Skeletal muscle cell (primary cell): ENCODE measurements at places on chromosomes 3 and 15.

GRCh38 chr3:74605437-74605836 lies 9.0 kb downstream of the CNTN3 start:
- DNase-seq = no peak

GRCh38 chr3:112346491-112347122 lies 13.7 kb downstream of the CD200 start:
- no peak for DNase-seq

GRCh38 chr3:23600167-23600871 lies 205.4 kb upstream of the UBE2E1 start:
- DNase-seq = peak; percentile 69

DNA sequence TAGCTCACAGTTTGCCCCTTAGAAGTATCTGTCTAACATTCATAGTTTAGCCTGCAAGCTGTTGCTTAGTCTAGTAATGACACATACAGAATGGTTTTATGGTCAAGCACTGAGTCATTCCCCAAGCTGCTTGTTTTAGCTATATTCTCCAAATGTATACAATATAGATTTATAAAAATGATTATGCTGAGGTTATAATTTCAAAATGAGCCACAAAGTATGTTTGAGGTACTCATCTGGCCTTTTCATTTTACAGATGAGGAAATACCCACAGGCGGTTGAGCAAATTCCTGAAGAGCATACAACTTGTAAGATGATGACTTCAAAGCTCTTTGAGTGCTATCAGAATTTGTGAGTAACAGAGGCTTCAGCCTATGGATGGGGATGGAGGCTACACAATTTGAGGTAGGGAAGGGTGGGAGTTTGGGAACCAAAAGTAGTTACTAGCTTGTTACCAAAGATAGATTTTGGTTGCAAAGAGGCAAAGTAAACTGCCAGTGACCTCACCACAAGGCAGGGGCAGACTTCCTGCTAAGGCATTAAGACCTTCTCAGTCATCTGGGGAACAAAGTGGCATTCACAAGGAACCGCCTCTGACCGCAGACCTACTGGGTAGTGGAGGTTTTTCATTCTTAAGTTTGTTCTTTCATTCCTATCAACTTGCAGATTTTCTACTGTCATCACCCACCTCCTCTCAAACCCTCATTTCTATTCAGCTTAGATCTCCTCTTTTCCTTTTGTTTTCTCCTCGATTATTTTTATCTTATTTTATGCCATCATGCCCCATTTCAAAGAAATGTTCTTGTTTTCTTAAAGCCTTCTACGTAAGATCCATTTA lies 257.2 kb upstream of the NECTIN3 start:
- peak; percentile 72 for DNase-seq

DNA sequence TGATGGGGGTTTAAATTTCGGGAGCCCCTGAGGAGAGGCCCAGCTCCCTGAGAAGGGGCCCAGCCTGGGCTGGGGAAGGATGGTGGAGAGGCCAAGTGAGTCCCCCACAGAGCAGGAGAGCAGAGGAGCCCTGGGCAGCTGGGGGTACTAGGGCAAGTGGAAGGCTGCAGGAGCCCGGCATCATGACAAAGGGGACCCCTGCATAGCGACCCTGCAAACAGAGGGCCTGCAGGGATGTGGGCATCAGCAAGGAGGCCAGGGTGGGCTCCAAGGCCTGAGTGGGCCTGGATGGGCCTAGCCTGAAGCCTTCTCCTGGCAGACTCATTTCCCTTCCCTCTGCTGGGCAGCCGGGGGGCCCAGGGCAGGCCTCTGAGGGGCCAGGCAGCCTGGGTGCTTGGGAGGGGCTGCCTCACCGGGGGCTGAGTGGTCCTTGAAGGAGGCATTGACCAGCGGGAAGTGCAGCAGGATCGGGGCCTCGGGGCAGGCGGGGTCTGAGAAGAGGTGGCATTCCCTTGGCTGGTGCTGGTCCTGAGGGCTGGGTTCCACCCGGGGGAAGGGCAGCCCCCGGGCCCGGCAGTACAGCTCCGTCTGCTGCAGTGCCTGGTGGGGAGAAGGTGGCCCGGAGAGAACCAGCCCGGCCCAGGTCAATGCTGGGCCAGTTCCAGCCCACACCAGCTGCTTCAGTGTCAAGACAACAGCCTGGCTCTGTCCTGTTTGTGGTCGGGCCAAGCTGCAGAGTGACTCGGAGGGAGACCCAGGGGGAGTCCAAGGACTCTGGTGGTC lies 24.7 kb downstream of the PLA2G4D start:
- no peak for DNase-seq

- no peak for DNase-seq
Measured at GRCh38 chr3:52310861-52311575, 5.1 kb upstream of the DNAH1 start.

DNA sequence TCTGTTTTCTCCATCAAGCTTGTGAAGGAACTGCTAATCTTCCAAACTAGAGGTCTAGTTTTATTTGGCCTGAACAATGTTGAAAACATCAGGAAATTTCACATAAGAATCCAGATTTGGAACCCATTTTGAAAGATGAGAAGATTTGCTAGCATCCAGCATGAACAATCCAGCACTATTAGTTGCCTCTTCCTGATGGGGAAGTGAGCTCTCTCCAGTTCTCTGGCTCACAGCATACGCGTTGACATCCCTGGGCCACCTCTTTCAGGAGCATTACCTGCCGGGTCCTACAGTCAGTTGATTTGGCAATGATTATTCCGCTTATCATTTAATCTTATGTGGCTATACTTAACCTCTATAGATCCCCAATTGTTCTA lies 10.9 kb downstream of the GPR87 start:
- DNase-seq = no peak
